ENCODE measurements at places on chromosomes 11 and 22. TPM values are rescaled to one million over a fixed set of nuclear protein-coding genes. Genes with fewer than 3 reads are reported as not detected.

Gene MRGPRF
- 41.3 TPM for total RNA-seq

Gene IL17REL
- not detected for total RNA-seq

Gene SLC43A3
- total RNA-seq, result 110 TPM

Gene C11orf91
- total RNA-seq, result not detected

Gene TMEM191C
- total RNA-seq, result 0.98 TPM

Gene GAB4
- total RNA-seq, result not detected

- no peak overlapping the region for H3K27ac ChIP-seq
- H3K4me3 ChIP-seq, result no peak overlapping the region
- DNase-seq, result no peak
- H3K27me3 ChIP-seq, result no peaks in the 10 kb centered on the region
- no peaks in the 10 kb centered on the region for H3K4me1 ChIP-seq
- no peaks in the 10 kb centered on the region for H3K36me3 ChIP-seq
Measured at GRCh38 chr11:74276581-74276980, 34.9 kb downstream of the P4HA3 start.

GRCh38 chr11:31763296-31763695 lies 47.8 kb downstream of the PAX6 start:
- no peaks in the 10 kb centered on the region for H3K27me3 ChIP-seq
- no peak for DNase-seq
- no peaks in the 10 kb centered on the region for H3K4me1 ChIP-seq
- no peaks in the 10 kb centered on the region for H3K36me3 ChIP-seq

DNA sequence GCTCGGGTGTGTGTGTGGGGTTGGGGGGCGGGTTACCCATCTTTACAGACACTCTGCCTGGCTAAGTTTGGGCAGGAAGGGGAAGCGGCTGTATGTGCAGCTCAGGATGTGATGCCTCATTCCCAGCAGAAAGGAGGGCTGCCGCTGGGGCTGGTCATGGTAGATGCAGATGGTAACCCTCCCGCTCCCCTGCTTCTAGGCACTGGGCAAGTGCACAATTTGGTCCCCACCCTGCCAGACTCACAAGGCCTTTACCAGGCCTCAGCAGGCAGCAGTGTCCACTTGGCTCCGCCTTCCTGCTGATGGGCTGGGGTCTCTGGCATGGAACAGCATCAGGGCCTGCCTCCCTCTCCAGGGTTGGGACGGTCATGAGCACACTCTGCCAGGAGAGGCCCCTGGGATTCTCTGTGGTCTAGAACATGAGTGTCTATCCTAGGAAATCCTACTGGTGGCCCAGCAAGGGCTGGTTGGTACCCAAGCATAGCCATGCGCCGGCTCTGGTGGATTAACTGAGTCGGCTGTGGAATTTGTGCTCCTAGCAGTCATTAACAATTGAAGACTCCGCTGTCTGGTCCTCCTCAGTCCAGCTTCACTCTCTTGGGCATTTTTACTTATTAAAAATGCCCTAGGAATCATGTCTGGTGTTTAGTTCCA lies 4.2 kb downstream of the LMO1 start:
- no peaks in the 10 kb centered on the region for H3K36me3 ChIP-seq
- peaks cover 26% of the 10 kb centered on the region for H3K27me3 ChIP-seq
- H3K27ac ChIP-seq, result no peak overlapping the region
- no peak for DNase-seq
- peaks cover 6% of the 10 kb centered on the region for H3K4me1 ChIP-seq

- no peaks in the 10 kb centered on the region for H3K4me1 ChIP-seq
- H3K27me3 ChIP-seq, result no peaks in the 10 kb centered on the region
- H3K27ac ChIP-seq, result no peak overlapping the region
- no peak overlapping the region for H3K4me3 ChIP-seq
- H3K36me3 ChIP-seq, result no peaks in the 10 kb centered on the region
- DNase-seq, result no peak
Measured at GRCh38 chr11:120063686-120064340, 74.1 kb downstream of the TRIM29 start.

DNA sequence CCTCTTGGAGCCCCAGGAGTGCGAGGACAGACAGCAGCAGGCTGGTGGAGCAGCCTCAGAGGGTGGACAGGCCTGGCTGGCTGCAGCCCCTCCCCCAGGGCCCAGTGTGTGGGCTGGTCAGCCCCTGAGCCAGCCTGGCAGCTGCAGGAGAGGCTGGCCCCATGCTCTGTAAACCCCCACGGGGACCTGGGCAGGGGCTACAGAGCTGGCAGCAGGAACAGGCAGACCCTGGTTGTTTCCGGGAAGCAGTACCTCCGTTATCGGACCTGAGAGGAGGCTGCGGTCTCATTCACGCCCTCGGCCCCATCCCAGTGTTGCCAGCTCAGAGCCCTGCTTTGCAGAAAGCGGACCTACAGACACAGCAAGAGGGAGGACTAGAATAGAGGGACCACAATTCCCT lies 38.5 kb upstream of the COMT start:
- no peaks in the 10 kb centered on the region for H3K4me1 ChIP-seq
- no peak overlapping the region for H3K4me3 ChIP-seq
- H3K27me3 ChIP-seq, result no peaks in the 10 kb centered on the region
- H3K36me3 ChIP-seq, result no peaks in the 10 kb centered on the region
- DNase-seq, result no peak

DNA sequence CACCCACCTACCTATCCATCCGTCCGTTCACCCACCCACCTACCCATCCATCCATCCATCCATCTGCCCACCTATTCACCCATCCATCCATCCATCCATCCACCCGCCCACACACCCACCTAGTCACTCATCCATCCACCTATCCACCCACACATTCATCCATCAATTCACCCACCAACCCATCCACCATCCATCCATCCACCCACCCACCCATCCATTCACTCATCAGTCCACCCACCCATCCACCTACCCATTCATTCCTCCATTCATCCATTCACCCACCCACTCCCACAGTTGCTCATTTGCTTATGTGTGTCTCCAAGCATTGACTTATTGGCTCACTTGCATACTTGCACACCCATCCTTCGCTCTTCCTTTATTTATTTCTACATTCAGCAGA lies 50.1 kb downstream of the MYO7A start:
- no peak overlapping the region for H3K27ac ChIP-seq
- H3K27me3 ChIP-seq, result no peaks in the 10 kb centered on the region
- no peak for DNase-seq
- no peak overlapping the region for H3K4me3 ChIP-seq
- H3K36me3 ChIP-seq, result no peaks in the 10 kb centered on the region

DNA sequence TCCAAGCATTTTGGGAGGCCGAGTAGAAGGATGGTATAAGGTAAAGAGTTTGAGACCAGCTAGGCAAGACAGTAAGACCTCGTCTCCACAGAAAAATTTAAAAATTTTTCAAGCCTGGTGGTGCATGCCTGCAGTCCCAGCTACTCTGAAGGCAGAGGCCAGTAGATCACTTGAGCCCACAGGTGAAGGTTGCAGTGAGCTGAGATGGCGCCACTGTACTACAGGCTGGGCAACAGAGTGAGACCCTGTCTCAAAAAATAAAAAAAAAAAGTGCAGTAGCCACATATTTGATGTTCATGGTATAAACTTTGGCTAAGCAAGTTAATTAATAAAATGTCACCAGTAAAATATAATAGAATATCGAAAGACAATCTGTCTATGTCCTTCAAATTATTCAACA lies 27.0 kb downstream of the LGR4 start:
- no peaks in the 10 kb centered on the region for H3K27me3 ChIP-seq
- DNase-seq, result no peak
- no peaks in the 10 kb centered on the region for H3K36me3 ChIP-seq
- no peak overlapping the region for H3K4me3 ChIP-seq

DNA sequence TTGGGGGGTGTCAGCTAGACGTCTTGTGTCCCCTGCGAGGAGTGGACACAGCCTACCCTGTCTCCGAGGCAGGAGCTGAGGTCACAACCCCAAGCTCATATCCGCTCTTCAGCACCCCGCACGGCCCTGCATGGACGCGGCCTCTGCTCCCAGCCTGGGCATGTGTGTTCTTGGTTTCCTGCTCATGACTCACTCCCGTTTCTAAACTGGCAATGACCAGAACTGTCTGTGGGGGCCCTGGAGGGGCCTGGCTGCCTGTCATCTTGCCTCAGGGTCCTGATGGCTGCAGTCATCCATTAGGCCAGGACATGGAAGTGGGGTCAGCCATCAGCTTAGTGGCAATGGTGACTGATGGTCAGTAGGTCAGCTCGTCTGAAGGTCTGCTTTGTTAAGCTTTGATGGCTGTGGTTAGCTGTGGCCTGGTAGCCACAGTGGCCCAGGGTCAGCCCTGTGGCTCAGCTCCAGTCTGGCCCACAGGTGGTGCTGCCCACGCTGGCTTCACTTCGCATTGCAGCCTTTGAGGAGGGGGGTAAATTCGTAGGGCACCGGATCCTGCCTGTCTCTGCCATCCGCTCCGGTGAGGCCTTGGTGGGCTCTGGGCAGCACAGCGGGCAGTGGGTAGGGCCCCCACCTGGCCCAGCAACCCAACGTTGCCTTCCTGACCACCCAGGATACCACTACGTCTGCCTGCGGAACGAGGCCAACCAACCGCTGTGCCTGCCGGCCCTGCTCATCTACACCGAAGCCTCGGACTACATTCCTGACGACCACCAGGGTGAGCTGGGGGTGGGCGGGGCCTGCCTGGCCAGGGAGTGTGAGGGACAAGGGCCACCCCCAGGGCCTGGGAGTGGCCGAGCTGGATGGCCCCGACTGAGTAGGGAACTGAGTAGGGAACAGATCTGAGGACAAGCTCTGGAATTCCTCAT lies 12.0 kb downstream of the PLCB3 start:
- no peak overlapping the region for H3K27ac ChIP-seq
- H3K27me3 ChIP-seq, result no peaks in the 10 kb centered on the region
- DNase-seq, result no peak
- peaks cover 89% of the 10 kb centered on the region for H3K36me3 ChIP-seq

DNA sequence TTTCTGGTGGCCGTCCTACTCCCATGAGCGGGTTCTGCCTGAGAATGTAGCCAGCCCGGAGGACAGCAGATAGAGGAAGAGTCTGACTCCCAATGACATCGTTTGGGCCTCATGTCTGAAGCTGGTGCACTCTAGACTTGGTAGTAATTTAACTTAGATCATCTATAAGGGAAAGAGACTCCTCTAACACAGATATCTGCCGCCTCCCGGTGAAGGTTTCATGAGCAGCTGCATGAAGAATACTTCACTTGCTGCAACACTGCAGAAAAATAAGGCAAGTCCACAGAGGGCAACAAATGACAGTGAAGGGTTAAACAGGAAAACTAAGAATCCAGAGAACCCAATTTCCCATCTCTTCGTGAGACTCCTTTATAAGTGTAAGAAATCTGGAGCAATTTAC lies 5.9 kb upstream of the ARL2 start:
- H3K27ac ChIP-seq, result no peak overlapping the region
- no peaks in the 10 kb centered on the region for H3K27me3 ChIP-seq
- no peaks in the 10 kb centered on the region for H3K36me3 ChIP-seq
- peaks cover under 1% of the 10 kb centered on the region for H3K4me1 ChIP-seq

DNA sequence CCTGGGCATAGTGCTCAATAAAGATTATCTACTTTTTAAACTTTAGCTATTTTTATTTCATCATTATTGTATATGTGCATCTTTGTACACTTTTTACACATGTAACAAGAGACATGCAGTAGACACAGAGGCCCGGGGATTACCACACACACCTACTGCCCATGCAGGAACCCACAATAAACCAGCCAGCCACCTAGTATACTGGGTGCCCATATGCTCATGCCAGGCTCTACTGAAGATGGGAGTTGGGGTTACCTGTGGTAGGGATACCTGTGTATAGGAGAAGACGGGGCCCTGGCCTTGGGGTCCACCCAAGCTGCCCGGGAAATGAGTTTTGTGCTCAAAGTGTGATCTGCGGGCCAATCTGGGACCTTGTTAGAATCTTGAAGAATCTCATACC lies 31.2 kb upstream of the P2RY2 start:
- H3K27me3 ChIP-seq, result no peaks in the 10 kb centered on the region
- H3K36me3 ChIP-seq, result no peaks in the 10 kb centered on the region
- no peak for DNase-seq

- no peak for DNase-seq
- no peaks in the 10 kb centered on the region for H3K27me3 ChIP-seq
- H3K4me1 ChIP-seq, result no peaks in the 10 kb centered on the region
- no peak overlapping the region for H3K4me3 ChIP-seq
- H3K36me3 ChIP-seq, result no peaks in the 10 kb centered on the region
Measured at GRCh38 chr11:44379141-44380008, 69.4 kb upstream of the ALX4 start.

GRCh38 chr11:44071157-44071556 lies 5.1 kb downstream of the ACCS start:
- H3K36me3 ChIP-seq, result peaks cover 6% of the 10 kb centered on the region
- no peak overlapping the region for H3K27ac ChIP-seq
- no peak overlapping the region for H3K4me3 ChIP-seq
- no peaks in the 10 kb centered on the region for H3K27me3 ChIP-seq
- no peak for DNase-seq

GRCh38 chr22:33049119-33049729 lies 9.0 kb downstream of the SYN3 start:
- DNase-seq, result peak; percentile 74
- no peak overlapping the region for H3K4me3 ChIP-seq
- no peaks in the 10 kb centered on the region for H3K36me3 ChIP-seq
- H3K27ac ChIP-seq, result no peak overlapping the region
- H3K27me3 ChIP-seq, result no peaks in the 10 kb centered on the region

- no peaks in the 10 kb centered on the region for H3K36me3 ChIP-seq
- no peak overlapping the region for H3K4me3 ChIP-seq
- no peaks in the 10 kb centered on the region for H3K27me3 ChIP-seq
- no peaks in the 10 kb centered on the region for H3K4me1 ChIP-seq
Measured at GRCh38 chr22:44449061-44449682, 48.9 kb downstream of the RTL6 start.

GRCh38 chr22:32217465-32217864 lies 12.6 kb upstream of the RFPL2 start:
- H3K27ac ChIP-seq, result no peak overlapping the region
- H3K27me3 ChIP-seq, result no peaks in the 10 kb centered on the region
- H3K4me3 ChIP-seq, result no peak overlapping the region
- no peaks in the 10 kb centered on the region for H3K4me1 ChIP-seq
- H3K36me3 ChIP-seq, result no peaks in the 10 kb centered on the region
- no peak for DNase-seq

DNA sequence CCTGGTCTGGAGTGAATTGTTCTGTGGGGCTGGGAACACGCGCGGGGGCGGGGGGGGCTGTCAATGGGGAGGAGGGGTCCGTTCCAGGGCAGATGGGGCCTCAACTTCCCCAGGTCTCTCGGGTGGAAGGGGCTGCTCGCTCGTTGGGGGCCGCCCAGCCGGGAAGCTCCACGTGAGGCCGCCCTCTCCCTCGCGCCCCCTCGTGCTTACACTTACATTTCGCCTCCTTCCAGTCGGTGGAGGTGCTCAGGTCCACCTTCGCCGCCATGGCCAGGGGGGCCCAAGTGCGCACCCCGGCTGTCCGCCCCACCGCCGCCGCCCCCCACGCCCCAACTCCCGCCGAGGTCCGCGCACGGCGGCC lies 452 bp downstream of the MACROD1 start:
- peak overlapping the region; percentile 89 for H3K4me3 ChIP-seq
- peaks cover 21% of the 10 kb centered on the region for H3K4me1 ChIP-seq
- no peaks in the 10 kb centered on the region for H3K27me3 ChIP-seq

DNA sequence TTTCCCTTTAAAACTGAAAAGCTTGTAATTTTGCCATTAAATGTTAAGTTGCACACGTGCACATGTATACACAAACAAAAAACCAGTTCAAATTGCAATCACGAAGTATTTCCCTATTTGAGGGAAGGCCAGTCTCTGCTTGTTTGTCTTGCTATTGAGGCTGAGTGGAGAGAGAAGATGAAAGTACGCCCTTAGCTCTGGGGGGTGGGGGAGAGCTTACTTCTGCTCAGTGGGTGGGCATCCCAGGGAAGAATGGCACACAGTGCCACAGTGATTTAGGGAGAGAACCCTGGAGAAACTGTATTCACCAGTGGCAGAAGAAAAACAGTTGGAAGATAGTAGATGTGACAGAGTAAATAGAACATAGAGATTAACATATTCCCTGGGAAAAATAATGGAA lies 8.7 kb downstream of the YAP1 start:
- H3K36me3 ChIP-seq, result peaks cover 12% of the 10 kb centered on the region
- peaks cover 74% of the 10 kb centered on the region for H3K4me1 ChIP-seq
- no peak overlapping the region for H3K27ac ChIP-seq
- no peak overlapping the region for H3K4me3 ChIP-seq
